ENCODE measurements at places on chromosomes 11 and 22.

DNA sequence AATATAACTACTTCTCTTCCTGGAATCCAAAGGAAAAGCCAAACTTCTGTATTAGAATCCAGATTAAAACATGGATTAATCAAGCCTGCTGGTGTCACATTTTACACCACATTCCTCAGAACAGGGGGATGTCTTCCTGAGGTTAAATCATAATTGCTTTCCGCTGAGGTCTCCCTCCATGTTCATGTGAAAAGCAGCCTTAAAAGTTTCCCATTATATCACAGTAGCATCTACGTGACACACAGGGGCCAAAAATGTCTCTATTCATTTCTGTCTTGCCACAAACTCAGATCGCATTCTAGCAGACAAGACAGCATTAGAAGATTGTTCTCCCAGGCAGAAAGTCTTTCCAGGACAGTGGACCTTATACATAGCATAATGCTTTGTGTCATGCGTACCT, 788.7 kb downstream of the OPCML start:
- no peak for DNase-seq

DNA sequence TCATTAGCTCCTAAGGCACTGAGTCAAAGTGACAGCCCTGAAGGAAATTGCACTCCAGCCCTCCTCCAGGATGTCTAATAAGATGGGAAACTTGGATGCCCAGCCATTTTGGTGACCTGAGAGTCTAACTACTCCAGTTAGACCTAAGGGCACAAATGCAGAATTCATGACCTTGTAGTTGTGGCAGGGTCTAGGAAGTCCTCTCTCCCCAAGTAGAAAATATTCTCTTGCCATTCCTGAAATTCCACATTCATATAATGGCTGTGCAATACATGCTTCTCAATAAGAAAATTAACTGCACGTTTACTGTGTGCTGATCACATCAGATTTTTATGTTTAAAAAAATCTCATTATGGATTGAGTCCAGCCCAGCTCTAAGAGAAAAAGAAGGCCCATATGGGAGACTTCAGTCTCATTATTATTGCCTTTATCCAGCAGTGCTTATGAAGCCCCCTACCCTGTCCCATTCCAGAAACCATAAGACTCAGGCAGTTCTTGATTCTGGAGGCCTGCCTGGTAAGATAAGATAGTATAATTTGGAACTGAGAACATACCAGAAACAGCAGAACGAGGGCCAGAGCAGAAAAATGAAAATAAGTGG, 133.7 kb upstream of the LDLRAD3 start:
- no peak for DNase-seq

- no peak for DNase-seq
Measured at GRCh38 chr11:132644520-132645239, 887.6 kb downstream of the OPCML start.

DNA sequence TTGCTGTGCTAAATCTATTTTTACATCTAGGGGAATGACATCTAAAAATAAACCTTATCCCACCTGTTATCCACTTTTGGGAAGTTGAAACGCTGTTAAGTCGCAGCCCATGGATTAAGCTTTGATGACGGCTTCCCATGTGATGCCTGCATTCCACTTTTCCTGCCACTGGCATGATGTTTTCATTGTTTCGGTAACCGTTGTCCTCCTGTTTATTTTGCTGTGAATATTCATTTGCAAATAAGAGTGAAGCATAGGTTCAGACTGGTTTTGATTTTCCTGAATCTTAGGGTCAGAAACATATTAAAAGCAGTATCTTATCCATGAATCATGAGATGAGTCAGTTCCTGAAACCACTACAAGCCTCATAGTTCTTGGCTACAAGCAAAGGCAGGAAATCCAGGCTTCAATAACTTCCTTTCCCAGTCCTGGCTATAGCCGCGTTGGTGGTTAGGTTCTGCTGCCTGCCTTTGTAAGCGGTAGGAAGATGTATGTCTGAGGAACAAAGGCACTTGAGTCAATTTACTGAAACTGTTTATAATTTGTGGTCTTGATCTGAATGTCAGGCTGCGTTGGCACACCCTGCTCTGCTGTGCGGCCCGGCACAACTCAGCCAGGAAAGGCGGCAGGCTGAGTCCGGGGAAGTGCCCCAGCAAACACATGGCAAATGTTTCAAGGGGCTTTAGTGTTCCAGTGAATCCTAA, 19.4 kb downstream of the TEAD1 start:
- DNase-seq = no peak

GRCh38 chr11:61162092-61162941, 1.1 kb upstream of the VPS37C start:
- no peak for DNase-seq

DNA sequence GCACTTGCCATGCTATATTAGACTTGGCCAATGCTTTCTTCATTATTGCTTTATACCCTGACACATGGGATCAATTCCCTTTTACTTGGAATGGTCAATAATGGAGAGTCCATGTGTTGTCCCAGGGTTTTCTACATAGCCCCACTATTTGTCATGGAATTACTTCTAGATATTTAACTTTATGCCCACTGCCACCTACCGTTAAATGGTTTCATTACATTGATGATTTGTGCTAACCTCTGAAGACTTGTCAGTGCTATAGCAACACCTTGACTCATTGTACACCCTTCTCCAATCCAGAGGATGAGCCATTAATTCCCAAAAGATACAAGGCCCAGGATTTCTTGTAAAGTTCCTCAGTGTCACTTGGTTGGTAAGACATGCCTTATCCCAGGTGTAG, 31.4 kb upstream of the SLC22A25 start:
- no peak for DNase-seq

DNA sequence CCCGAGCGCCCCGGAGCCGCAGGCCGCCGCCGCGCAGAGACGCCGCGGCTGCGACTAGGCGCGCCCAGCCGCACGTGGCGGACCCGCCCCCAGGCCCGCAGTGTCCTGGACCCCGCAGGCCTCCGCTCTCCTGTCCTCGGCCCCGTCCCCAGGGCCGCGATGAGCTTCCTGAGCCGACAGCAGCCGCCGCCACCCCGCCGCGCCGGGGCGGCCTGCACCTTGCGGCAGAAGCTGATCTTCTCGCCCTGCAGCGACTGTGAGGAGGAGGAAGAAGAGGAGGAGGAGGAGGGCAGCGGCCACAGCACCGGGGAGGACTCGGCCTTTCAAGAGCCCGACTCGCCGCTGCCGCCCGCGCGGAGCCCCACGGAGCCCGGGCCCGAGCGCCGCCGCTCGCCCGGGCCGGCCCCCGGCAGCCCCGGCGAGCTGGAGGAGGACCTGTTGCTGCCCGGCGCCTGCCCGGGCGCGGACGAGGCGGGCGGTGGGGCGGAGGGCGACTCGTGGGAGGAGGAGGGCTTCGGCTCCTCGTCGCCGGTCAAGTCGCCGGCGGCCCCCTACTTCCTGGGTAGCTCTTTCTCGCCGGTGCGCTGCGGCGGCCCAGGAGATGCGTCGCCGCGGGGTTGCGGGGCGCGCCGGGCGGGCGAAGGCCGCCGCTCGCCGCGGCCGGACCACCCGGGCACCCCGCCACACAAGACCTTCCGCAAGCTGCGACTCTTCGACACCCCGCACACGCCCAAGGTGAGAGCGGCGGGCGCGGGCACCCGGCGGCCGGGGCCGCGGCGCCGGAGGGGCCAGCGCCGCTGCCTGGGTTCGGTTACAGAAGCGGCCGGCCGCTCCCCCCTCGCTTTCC, 528 bp downstream of the WEE1 start:
- DNase-seq = no peak

GRCh38 chr11:69889400-69890318, 70.4 kb upstream of the FGF3 start:
- no peak for DNase-seq

DNA sequence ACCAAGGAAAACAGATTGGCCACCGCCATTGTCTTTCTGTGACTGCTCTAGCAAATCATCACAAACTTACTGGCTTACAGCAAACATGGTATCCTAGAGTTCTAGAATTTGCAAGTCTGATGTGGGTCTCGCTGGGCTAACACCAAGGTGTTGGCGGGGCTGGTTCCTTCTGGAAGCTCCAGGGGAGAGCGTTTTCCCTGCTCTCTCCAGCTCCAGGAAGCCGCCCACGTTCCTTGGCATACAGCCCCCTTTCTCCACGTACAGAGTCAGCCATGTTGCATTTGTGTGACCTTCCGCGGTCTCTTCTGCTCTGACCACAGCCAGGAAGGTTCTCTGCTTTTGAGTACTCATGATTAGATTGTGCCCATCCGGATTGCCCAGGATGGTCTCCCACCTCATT, 27.5 kb downstream of the TBC1D22A start:
- DNase-seq = no peak

DNA sequence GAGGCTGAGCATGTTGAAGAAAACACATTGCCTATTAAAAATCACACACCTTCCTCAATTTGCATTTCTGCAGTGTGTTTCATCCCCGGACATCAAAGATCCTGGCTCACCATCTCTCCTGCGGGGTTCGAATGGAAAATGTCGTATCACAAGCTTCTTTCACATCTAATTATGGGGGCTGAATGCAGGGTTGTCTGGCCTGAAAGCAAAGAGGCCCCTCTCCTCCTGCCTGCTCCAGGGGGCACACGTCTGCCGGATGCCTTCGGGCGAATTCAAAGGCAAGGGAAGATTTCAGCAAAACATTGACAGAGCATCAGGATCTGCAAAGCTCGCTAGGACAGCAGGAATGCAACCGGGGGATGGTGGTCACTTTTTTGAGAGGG, 1447.7 kb downstream of the TBC1D22A start:
- DNase-seq = no peak

DNA sequence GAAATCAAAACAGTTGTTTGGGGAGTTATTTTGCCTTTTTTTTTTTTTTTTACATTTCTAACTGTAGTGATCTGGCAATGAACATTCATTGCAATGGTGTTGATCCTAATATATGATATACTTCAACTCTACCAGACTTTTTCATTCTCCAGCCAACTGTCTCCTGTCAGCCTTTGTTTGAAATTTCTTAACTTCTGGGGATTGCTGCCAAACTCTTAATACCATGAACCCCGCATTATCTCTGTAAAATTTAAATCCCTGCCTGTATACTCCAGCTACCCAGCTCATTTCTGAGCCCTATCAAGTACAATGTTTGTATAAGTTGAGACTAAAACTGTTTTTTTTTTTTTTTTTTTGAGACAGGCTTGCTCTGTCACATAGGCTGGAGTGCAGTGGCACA, 280.7 kb downstream of the TTC28 start:
- DNase-seq = no peak

- DNase-seq = no peak
Measured at GRCh38 chr11:61739966-61740365, 12.5 kb upstream of the MYRF start.

- DNase-seq = no peak
Measured at GRCh38 chr11:60429272-60429671, at the start of gene MS4A5. Gene MS4A5 (plus strand): TSS chr11:60429572. CDS start chr11:60429675, 103 bp downstream.

DNA sequence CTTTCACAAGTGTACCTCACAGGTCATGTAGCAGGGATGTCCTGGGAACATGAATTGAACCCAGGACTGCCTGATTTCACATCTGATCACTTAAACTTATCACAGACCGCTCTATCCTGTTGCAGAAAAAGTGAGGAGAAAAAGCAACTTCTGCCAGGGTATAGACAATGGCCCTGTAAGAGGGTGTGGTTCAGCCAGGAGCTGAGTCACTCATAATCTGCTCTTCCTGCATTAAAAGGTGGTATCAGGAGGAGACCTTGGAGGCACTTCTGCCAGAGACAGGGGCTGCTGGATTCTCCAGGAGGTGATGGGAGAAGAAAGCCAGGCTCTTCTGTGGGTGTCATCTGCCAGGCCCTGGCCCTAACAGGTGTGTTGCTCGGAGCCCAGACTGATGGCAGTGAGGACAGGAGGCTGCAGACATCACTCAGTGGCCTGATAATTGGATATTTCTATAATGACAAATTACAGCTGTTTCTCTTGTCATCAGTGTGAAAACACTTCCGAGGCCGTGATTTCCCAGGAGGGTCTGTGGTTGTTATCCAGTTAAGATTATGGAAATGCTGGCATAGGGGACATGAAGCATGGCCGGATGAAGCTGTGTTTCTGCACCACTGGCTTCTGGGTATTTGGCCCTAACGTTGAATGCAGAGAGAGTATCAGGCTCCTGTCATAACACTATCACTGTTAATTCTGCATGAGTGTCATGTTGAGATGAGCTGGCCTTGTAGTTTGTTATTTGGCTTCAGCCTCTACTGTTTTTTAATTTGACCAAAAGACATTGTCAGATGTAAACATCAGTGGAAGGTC, 125.1 kb upstream of the ZBED5 start:
- no peak for DNase-seq

- DNase-seq = no peak
Measured at GRCh38 chr11:96393753-96394348, 4.0 kb downstream of the JRKL start.

GRCh38 chr11:112963368-112963955, 2.2 kb downstream of the NCAM1 start:
- DNase-seq = no peak

DNA sequence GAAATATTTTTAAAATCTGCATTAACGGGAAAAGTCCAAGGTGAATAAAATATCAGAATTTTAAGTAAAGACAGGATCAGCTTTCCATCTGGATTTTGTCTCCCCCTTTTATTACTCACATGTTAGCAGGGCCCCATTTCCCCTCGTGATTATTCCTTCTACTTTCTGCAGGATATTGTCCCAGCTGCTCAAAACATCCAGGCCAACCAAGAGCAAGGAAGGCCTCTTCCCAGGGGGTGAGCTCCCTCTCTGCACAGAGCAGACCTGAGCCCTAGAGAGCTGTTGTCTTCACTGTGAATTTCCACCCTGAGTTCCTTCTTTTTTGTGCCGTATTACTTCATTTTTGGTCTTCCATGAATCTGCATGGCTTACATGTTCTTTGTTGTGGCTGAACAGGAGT, 3.7 kb upstream of the TMPRSS13 start:
- no peak for DNase-seq

DNA sequence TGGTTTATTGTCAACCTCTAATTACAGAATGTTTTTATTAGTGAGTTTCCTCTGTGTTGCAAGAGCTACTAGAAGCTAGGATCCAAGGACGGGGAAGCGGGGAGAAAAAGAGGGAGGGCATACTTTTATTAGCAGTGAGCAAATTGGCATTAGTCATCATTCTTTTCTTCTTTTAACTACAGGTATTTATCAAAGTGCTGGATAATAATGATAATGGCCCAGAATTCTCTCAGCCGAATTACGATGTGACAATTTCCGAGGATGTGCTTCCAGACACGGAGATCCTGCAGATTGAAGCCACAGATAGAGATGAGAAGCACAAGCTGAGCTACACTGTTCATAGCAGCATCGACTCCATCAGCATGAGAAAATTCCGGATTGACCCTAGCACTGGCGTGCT, 179.7 kb upstream of the MTNR1B start:
- no peak for DNase-seq

GRCh38 chr11:100009728-100010127, 677.4 kb upstream of the ARHGAP42 start:
- no peak for DNase-seq

Data from stimulated activated CD8-positive, alpha-beta memory T cell treated with anti-CD3 and anti-CD28 coated beads, Interleukin-4, amount 100 ng/mL, for 1 hour (primary cell).